ENCODE measurements at places on chromosomes 7 and 10.
A peak's percentile ranks its signal among the peaks of the same experiment; 100 is the strongest.

DNA sequence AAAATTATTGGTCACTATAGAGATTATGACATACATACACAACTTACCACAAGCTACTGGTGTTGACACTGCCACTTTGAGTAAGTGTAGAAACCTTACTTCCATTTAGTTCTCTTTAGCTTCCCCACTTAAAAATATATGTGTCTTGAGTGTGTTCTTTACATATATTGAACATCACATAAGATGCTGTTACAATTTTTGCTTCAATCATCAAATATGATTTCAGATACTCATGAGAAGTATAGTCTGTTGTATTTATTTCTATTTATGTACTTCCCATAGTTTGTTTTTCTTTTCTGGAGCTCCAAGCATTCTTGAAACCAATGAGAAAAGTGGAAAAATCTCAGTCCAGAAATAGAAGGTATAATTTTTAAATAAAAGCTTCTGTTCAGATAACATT lies 102.7 kb upstream of the SDK1 start:
- no peak for DNase-seq

DNA sequence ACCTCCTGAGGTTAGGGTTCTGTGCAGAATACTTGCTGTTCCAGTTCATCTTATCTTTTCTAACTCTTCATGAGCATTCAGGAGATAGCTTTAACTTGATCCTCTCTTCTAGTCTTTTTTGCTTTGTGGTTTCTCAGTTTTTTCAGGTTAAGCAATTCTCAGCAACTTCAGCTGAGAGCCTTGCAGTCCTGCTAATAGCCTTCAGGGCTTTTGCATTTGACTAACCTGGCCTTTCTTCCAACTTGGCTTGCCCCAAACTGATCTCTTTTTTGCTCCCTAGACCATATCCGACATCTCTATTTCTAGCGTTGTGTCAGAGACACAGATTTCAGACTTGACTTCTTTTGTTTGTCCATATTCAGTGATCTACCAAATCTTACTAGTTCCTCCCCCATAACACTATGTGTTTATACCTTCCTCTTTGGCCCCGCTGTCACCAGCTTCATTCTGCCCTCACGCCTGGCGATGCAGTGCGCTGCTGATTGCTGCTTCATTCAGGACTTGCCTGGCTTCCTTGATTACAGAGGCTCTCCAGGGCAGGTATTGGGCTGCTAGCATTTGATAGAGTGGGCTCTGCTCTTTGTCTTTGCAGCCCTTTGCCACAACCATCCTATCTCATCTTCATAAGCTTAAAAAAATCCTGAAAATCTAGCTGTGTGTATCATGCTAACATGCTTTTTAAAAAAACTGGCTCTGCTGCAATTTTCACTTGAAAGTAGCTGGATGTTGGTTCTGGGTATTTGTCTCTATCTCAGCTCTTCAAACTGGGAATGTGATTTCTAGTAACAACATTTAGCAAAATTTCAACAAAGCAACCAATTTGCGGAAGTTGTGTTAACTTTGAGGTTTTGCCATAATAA lies 9.6 kb downstream of the CUL1 start:
- no peak for DNase-seq

- no peak for DNase-seq
Measured at GRCh38 chr10:116000151-116000842, 272.7 kb downstream of the GFRA1 start.

DNA sequence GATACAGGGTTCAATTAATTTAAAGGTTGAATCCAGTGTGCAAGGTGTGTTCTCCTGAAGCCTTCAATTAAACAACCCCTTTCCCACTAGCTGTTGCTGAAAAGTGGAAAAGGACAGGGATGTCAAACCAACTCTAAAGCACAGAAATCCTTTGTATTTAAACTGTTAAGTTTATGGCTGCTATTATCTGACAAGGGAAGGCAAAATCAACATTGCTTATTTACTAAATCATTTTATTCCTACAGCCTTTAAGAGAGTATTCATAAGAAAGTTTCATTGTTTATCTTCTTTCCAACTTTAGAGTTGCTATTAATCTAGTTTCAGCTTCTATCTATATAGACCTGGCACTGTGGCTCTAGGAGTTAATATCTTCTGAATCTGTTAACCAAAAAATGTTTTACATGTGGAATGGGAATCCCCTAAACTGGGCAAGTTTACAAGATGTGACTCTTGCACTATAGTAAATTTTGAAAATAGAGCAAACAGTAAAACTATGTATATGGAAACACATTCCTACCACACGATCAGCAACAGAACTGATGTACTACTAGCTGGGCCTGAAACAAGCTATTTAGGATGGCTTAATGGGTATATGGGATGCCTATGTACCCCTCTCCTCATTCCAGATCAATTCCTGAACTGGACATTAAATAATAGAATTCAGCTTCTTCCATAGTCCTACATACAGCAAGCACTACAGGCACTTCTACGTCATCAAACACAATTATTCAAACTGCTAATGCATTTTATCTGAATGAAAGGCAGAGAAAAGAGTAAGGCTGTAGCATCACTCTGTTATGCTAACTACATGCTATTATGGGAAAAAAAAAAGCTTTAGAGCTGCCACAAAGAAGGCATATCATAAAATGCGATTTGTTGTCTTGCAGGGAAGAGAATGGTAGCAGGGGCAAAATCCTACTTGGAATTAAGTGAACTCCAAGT lies 52.8 kb downstream of the CDK6 start:
- DNase-seq, result no peak

- DNase-seq, result no peak
Measured at GRCh38 chr7:158821171-158822031, 7.9 kb downstream of the ESYT2 start.

- peak; percentile 59 for DNase-seq
Measured at GRCh38 chr7:8125680-8126444, 136.1 kb downstream of the ICA1 start.

- DNase-seq, result no peak
Measured at GRCh38 chr7:138358850-138359341, 101.2 kb upstream of the TRIM24 start.

DNA sequence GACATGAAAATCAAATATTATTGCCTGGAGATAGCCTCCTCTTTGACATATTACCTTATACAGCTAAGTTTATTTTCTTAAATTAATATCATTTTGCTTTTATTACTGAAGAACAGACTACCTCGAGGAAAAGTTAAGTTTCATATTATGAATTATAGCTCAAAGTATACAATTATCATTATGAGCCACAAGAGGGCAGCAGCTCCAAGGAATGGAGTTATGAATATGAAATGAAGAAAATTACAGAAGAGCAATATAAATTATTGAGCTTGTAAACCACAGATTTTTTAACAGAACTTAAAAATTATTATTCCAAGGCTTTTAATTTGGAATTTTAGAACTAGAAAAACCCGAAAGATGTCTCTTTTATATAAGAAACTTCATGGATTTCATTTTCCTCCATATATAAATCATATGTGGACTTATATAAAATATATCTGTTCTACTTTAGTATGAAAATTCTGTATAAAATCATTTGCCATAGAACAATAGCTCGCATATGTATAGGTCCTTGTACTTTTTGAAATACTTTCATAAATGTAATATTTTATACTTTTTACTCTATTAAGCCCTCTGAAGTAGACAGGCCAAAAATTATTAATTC lies 40.1 kb downstream of the IQUB start:
- DNase-seq, result no peak

GRCh38 chr10:76045174-76045573 lies 613.8 kb downstream of the LRMDA start:
- DNase-seq, result no peak

- no peak for DNase-seq
Measured at GRCh38 chr7:92621561-92622023, 31.4 kb upstream of the FAM133B start.

DNA sequence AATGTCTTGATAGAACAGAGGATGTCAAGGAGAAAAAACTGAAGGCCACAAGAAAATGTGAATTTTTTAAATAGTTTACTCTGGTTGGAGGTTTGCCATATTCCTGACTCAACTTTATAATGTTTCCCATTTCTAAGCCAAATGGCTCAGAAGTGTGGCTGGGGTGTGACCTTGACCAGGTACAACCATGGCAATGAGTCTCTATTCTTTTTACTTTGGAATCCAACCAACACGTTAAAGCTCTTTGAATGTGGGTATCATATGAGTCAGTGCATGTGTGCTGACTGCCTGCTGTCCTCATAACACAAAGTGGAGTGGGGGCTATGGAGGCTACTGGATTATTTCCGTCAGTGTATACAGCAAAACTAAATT lies 33.5 kb upstream of the DLD start:
- DNase-seq, result no peak

- no peak for DNase-seq
Measured at GRCh38 chr10:85719408-85719807, 647.2 kb downstream of the GRID1 start.

GRCh38 chr7:39554583-39555165 lies 11.5 kb upstream of the YAE1 start:
- no peak for DNase-seq

DNA sequence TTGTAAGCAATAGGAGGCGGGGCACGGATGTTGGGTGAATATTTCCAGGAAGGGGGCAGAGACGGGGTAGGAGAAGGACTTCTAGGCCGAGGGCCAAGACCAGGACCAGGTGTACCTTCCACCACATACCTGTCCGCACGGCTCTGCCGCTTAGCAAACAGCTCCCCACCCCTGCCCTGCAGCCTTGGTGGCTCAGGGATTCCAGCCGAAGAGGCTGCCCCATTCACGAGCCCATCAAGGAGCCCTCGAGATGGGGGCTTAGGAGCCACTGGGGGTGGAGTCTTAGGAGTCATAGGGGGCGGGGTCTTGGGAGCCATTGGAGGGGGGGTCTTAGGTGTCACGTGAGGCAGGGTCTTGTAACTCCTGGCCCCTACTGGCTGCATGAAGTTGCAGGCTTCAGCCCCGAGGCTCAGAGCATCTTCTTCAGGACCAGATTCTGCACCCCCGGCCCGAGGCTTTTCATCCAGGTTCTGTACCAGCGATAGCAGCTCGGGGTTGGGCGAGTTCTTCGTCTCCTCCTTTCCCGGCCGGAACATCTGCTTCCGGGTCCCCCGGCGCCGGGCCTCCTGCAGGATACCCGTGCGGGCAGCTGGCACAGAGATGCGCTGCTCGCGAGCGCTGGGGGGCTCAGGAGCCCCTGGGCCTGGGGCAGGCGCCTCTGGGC lies 6.1 kb upstream of the MYOZ1 start:
- DNase-seq, result no peak

DNA sequence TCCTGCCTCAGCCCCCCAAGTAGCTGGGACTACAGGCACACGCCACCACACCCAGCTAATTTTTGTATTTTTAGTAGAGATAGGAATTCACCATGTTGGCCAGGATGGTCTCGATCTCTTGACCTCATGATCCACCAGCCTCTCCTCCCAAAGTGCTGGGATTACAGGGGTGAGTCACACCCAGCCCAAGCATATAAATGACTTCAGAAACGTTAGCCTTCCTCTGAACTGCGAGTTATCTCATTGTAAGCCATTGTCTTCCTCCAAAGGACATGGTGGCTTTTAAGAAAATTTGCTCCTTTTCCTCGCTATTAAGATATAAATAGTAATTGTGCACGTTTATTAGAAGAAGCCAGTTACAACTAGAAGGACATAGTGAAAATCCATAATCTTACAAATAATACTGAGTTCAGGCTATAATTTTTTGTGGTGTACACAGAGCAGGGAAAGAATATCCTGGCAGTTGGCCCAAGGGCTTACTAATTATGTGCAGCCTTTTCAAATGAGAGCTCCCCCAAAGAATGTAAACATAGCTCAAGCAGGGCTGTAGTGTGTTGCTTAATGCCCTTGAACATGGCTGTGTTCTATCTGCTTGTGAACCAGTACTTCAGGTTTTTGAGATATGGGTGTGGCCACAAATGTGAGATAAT lies 495.8 kb downstream of the PARD3 start:
- no peak for DNase-seq

GRCh38 chr7:79211724-79212123 lies 241.7 kb downstream of the MAGI2 start:
- DNase-seq, result no peak

GRCh38 chr7:142556740-142557139 lies 192.5 kb upstream of the PRSS1 start:
- DNase-seq, result no peak

- DNase-seq, result no peak
Measured at GRCh38 chr7:5494320-5494682, 70.7 kb upstream of the TNRC18 start.

- no peak for DNase-seq
Measured at GRCh38 chr10:120505056-120505455, 48.0 kb downstream of the PLPP4 start.

- no peak for DNase-seq
Measured at GRCh38 chr7:40595129-40595528, 460.3 kb downstream of the SUGCT start.

GRCh38 chr7:75924256-75924655 lies 9.3 kb downstream of the POR start:
- DNase-seq, result no peak

GRCh38 chr10:6336016-6336415 lies 133.3 kb downstream of the PFKFB3 start:
- no peak for DNase-seq

All from stimulated activated CD4-positive, alpha-beta T cell treated with anti-CD3 and anti-CD28 coated beads, Interleukin-4, amount 100 ng/mL, for 48 hours (primary cell).